ENCODE measurements at places on chromosomes 5 and 9.

DNA sequence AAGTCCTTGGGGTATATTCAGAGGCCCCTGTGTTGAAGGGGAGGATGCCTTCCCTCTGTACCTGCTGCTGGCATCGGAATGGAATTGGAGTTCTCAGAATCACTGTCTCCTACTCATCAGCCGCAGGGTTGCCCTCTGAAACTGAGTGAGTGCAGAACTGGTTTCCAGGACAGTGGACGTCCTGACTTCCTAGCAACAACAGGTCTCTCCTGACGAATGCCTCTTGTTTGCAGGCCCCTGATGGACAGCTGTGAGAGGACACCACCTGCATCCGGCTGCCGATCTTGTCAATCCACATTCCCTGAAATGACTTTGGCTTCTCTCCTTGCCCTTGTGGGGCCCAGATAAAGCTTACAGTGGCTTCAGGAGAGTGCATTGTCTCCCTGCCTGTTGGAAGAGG lies 274.5 kb downstream of the NSG2 start:
- no peak for DNase-seq

DNA sequence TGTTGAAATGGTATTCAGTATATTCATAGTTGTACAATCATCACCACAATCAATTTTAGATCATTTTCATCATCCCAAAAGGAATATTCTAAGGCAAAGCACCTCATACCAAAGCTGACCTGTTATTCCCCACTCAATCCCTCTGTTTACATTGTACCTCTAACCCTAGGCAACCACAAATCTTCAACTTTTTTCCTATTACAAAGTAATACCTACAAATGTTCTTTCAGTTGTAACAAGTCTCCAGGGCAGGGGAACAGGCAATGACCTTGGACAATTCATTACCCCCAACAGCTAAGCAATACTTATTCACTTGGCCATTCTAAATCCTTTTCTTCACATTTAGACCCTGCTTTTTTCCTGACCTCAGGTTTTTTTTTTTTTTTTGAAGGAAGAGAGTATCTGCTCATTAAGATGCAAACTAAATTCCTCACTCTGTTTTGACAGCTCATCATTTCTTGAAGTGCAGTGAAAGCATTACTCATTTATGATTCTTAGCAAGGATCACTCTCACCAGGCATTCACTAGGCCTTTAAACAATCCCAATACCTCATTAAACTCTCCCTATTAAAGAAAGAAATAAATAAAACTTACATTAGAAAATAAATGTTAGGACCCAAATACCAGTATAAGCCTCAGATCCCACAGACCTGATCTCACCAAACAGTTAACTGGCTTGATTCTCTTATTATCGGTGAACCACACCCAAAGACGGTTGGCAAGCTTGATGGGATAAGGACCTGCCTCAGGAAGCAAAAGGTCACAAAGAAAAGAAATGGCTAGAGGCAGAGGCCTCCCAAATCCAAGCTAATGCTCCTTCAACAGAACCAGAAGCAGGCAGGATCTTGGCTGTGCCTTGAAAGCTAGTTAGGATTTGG lies 15.3 kb downstream of the MTMR12 start:
- peak; percentile 8 for DNase-seq

- peak; percentile 42 for DNase-seq
Measured at GRCh38 chr5:119285070-119285916, 70.5 kb upstream of the TNFAIP8 start.

DNA sequence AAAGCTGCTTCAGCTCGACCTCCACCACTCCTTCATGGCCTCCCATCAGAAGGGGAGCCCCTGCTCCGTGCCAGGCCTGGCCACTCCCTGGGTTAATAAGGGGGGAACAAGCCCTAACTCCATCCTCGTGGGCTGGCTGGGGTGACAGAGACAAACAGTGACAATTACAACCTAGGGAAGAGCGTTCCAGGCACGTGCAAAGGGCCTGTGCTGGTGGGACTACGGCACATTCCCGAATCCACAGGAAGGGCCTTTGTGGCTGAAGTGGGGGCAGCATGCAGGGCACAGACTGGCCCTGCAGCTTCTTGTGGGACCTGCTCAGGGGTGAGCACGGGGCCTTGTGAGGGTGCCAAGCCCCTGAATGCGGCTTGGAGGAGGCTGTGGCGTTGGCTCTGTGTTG lies 157.4 kb downstream of the C9orf50 start:
- DNase-seq = no peak

- no peak for DNase-seq
Measured at GRCh38 chr5:1519631-1520210, 4.0 kb downstream of the LPCAT1 start.

- DNase-seq = no peak
Measured at GRCh38 chr9:124781967-124782660, 5.2 kb downstream of the OLFML2A start.

- DNase-seq = peak; percentile 90
Measured at GRCh38 chr5:171450423-171451331, 31.2 kb downstream of the FGF18 start.

DNA sequence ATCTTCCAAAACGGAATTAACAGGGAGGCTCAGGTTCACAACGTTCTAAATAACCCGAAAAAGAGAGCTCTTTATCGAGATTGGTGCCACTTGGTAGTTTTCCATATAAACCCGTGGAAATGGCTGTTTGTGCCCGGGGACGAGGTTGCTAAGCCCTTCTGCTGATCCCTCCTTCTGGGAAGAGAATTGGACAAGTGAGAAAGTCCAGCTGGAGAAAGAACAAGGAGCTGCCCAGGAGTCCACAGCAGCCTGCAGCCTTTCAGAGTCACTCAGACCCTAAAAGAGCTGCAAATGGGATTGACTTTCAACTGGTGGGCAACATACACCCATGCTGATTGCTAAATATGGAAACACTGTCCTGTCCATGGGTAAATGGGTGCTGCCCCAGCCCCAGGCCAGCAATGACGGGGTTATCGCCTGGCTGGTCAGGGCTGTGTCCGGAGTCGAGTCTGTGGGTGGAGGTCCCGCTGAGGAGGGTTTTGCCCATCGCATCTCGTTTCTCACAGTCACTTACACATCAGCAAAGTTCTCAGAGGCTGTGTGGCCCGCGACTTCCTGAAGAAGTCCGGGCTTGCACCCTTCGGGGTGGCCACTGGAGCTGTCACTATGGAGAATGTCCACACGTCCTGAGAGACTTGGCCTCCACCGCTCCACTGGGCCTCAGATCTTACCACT lies 40.7 kb upstream of the HSD17B3 start:
- DNase-seq = no peak

GRCh38 chr9:18766989-18767550 lies 265.9 kb downstream of the SAXO1 start:
- DNase-seq = no peak

DNA sequence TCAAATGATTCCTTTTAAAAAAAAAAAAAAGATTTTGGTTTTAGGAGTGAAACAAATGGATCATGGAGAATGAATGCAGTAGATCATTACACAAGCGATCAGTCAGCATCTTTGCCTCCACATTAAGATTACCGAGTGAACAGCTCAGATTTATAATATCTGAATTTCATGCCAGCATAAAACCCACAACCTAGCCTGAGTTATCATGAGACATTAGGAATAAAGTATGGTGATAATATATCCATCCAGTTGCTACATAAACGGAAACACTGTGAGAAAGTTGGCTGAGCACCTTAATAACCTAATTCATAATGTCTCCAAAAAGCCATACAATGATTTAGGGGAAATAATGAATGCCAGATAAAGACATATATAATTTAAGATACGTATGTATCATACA lies 553.1 kb upstream of the TUSC1 start:
- no peak for DNase-seq

GRCh38 chr5:59173578-59173977 lies 590.7 kb downstream of the RAB3C start:
- no peak for DNase-seq

DNA sequence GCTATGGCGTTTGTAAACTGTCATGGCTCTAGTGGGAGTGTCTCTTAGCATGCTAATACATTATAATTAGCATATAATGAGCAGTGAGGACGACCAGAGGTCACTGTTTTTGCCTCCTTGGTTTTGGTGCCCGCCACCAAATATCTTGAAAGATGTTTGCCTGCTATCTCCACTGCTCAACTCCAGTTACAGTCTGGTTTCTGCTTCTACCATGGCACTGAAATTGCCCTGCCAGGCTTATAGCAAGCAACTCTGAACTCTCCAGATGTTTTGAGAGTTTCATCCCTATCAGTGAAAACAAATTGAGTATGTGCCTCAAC lies 122.1 kb upstream of the SPRY4 start:
- DNase-seq = no peak

DNA sequence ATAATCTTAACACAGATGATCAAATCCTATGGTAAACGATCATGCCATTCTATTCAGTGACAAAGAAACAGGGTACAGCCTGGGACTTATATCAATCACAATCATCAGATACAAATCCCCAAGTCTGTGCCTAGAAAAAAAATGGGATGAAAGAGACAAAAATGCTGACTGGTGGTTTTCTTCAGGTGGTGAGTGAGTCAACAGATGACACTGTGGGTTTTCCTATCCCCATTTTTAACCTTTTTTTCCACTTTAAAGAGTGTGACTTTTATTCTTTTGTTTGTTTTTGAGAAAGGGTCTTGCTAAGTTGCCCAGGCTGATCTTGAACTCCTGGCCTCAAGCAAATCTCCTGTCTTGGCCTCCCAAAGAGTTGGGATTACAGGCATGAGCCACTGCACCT lies 3.2 kb downstream of the CIZ1 start:
- DNase-seq = no peak

DNA sequence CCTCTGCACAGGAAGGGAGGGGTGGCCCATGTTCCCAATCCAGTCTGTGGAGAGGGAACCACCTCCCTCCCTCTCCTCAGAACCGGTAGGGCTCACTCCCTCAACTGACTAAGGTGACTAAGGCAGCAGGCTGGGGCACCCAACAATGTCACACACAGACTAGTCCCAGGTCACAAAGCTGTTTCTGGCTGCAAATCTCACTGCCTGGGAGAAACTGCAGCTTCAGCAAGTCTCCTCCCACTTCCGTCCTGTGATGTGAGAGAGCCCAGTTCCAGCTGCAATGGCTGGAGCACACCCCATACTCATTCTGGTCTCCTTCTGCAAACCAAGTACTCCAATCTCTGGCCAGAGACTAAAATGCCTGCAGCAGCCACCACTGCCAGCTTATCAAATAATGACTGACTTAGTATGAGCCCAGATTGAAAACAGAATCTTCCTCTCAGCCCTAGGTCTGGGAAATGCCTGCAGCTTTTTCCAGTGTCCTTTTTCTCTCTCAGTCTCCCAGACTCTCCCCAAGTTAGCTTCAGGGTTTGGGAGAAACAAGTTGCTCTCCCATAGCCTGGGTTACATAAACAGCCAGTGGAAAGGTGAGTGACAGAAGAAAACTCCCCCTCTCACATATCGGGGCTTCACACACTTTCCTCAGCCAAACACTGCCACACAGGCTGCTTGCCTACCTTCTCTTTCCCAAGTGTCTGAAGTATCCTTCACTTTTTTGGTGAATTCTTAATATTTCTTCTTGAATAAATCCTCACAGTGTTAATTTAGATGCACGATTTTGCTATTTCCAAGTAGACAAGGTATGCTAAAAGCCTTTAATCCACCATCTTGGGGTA lies 247.4 kb upstream of the RASA1 start:
- peak; percentile 6 for DNase-seq

GRCh38 chr5:5235685-5236084 lies 95.6 kb downstream of the ADAMTS16 start:
- DNase-seq = no peak

- no peak for DNase-seq
Measured at GRCh38 chr5:66854416-66854815, 258.2 kb downstream of the MAST4 start.

DNA sequence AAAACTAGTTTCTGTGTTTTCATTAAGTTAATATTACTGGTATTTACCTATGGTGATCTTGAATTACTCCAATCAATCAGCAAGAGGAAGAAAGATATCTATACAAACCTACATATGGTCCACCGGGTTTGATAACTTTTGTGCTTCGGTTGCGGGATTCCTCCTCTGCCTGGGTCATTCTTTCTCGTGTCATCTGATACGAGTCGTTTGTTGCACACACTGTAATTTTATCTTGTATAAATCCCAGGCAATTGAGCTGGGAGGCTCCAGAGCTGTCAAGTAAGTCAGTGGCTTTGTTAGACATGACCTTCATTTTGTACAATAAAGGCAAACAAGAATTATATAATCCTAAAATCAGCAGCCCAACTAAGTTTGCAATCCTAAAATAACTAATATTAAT lies 48.0 kb downstream of the ELL2 start:
- DNase-seq = no peak

DNA sequence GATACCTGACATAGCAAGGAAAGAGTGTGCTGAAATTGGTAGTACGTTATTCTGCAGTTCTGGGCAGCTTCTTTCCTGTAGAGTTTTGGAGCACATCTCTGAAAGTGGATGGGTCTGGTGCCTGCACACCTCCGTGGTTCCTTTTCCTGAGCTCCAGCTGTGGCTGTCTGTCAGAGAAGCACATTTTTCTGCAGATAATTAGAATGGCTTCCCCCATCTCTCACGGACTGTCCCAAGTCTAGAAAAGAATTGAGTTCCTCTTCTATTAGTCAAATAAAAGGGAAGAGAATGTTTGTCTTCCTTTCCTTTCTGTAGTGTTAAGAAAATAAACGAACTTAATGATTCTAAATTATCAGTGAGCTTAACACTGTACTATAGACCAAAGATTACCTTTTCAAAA lies 55.7 kb downstream of the VCAN start:
- DNase-seq = no peak

GRCh38 chr9:97564291-97565175 lies 63.1 kb downstream of the TMOD1 start:
- DNase-seq = peak; percentile 41

DNA sequence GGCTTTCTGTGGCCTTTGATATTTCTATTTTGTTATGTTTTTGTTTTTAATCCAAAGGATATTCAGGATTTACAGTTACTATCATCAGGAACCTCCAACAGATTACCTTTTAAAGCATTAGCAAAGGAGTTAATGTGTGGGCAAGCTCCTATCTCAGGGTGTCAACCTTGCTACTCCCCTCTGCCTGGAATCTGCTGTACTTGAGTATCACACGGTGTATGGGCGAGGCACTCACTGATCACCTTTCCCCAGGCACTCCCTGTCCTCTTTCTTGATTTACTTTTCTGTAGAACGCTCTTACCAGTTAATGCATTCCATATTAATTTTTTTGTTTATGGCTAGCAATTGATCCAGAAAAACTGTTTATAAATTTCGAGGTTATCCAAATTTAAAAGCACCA lies 117.0 kb upstream of the GAS1 start:
- no peak for DNase-seq

GRCh38 chr9:70573308-70573707 lies 158.9 kb upstream of the KLF9 start:
- no peak for DNase-seq

DNA sequence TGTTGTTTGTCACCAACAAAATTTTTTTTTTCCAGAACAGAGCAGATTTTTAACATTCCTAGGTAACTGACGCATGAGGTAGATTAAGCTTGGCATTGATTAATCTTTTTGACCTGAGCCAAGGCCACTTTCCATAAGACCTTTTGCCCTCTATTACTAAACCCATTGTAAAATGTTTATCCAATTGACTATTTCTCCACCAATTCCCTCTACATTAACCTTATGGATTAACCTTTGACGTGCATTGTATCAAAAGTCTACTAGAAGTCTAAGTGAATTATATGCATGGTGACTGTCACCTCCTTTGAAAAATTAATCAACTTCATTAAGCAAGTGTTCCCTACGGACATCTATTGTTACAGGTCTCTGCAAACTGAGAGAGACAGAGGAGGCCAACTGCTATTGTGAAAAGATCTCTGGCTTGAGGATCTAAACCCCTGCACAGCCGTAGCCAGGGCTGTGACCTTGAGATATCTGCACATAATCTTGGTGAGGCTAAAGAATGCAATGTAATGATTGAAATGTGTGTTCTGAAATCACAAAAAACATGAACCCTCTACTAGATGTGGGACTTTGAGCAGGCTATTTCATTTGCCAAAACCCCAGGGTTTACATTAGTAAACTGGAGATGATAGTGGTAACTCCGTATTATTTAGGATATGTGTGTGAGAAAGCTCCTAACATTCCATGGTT lies 632.2 kb downstream of the TLR4 start:
- DNase-seq = peak; percentile 8
